ENCODE measurements at places on chromosomes 13 and 19.

- no peak for DNase-seq
These were observed at the start of gene TBCB for GRCh38 chr19:36115453-36116343. Gene TBCB (plus strand): TSS chr19:36115468. CDS start chr19:36115561, 93 bp downstream.

DNA sequence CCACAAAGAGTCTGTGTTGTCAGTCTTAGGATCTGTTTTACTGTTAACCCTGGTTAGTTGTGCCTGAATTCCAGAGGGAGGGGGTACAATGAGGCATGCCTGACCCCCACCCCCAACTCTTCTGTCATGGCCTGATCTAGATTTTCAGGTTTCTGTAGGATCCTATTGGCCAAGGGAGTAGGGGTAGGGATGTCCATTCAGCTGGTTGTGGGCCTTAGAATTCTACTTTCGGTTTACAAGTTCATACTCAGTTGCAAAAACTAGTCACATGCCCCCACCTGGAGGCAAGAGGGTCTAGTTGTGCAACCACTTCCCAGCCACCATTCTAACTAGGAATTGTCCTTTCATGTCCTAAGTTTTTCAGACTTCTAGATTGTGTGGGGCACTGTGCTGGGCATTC, 94.3 kb upstream of the MBNL2 start:
- no peak for DNase-seq

DNA sequence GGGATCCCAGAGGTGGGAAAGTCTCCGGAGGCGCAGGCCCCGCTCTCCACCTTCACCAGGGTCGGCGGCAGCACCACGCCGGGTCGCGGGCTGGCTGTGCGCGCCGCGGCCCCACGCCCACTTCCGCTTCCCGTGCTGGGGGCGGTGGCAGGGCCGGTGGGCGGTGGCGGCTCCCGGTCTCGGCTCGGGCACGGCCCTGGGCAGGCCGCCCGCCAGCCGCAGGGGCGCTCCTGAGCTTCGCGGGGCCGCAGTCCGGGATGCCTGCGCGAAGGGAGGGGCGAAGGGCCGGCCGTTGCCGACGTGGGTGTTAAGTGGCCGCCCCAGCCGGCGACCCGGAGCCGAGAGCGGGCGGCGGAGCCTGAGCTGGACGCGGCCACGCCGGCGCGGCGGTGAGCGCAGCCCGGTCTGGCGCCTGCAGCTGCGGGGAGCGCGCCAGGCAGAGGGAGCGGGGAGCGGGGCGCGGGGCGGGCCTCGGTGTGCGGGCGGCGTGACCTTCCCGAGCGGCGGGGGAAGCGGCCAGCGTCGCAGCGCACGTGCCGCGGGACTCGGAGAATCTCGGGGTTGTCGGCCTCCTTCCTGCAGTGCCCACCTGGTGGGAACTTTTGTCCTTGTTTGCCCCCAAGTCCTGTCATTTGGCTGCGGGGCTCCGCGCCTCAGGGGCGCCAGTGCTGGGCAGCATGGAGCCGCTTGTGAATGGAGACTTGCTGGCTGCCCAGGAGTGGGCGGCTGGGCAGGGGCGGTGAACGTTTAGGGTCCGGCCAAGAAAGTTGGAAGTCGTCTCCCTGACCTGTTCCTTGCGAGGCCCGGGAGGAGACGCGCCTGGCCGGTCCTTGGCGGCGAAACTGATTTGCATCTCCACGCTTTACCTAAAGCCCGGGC, at the start of gene SLC25A15:
SLC25A15 (plus strand) TSS at position 337 of the 879 bp plus-strand sequence. CDS start 3,616 bp downstream, outside the sequence.
- DNase-seq = peak; percentile 47

GRCh38 chr19:5339950-5340636, 519 bp downstream of the PTPRS start:
- DNase-seq = peak; percentile 34

All from naive thymus-derived CD8-positive, alpha-beta T cell (primary cell).